ENCODE measurements at places on chromosomes 4 and X.

- no peak for DNase-seq
Measured at GRCh38 chr4:14022456-14022855, 394.9 kb upstream of the BOD1L1 start.

GRCh38 chr4:10893395-10893794 lies 208.8 kb upstream of the CLNK start:
- no peak for DNase-seq

DNA sequence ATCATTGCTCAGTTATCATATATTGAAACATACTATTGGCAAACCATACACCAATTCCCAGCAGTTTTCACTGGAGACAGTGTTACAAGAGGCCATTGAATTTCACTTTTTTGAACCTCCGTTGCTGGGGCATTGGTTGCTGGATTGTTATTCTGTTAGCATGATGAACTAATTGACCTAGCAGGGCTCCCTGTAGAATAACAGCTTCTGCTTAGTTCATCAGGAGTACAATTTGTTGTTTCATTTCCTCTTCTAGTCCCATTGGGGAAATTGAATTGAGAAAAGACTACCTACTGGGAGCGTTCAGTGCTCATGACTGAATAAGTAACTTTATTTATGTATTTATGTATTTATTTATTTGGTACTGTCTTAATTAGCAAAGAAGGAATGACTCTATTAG lies 151.6 kb downstream of the SLIT2 start:
- DNase-seq, result no peak

GRCh38 chr4:183409934-183410333 lies 34.5 kb upstream of the CDKN2AIP start:
- no peak for DNase-seq

- DNase-seq, result no peak
Measured at GRCh38 chr4:71828470-71828869, 44.6 kb upstream of the GC start.

GRCh38 chrX:8971116-8971515 lies 62.8 kb downstream of the FAM9B start:
- DNase-seq, result no peak

- no peak for DNase-seq
Measured at GRCh38 chrX:16239211-16239610, 71.9 kb downstream of the MAGEB17 start.

DNA sequence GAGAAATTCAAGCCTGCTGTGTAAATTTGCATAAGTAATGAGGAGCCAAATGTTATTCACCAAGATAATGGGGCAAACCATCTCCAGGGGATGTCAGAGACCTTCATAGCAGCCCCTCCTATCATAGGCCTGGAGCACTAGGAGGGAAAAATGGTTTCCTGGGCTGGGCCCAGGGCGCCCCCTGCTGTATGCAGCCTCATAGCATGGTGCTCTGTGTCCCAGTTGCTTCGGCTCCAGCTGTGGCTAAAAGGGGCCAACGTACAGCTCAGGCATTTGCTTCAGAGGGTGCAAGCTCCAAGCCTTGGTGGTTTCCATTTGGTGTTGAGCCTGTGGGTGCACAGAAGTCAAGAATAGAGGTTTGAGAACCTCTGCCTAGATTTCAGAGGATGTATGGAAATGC lies 859.3 kb downstream of the RPA4 start:
- DNase-seq, result no peak

- no peak for DNase-seq
Measured at GRCh38 chr4:150283689-150284088, 205.4 kb downstream of the DCLK2 start.

- no peak for DNase-seq
Measured at GRCh38 chr4:61451935-61452334, 251.8 kb downstream of the ADGRL3 start.

GRCh38 chr4:99998062-99998867 lies 48.2 kb upstream of the H2AZ1 start:
- DNase-seq, result no peak

DNA sequence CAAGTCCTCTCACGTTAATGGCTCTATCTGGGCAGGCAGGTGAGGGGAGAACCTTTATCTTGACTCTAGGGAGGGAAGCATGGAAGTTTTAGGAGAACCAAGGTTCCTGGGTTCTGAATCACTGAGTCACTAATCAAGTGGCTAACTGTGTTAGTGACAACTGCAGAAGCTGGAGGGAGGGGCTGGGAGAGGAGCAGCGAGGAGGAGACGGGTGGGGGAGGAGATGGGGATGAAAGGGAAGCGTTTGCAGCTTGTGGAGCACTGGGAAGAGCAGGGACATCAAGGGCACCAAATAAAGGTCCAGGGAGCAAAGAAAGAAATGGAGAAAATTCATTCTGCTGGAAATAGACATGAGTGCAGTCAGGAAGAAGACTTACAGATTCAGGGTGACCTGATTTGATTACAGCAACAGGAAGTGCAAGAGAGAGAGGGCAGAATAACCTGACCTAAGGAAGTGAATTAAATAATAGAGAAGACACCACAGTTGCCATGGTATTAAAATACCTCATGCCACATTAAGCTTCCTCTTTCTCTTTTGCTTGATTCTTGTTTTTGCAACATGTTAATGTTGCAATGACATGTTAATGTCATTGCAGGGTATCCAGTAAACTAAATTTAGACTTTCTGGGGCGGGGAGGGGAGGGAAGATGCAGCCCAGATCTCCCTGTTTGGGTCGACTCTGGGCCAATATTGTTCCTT lies 4.5 kb upstream of the SETD7 start:
- DNase-seq, result no peak

GRCh38 chrX:46279925-46280313 lies 265.3 kb downstream of the ZNF674 start:
- no peak for DNase-seq

DNA sequence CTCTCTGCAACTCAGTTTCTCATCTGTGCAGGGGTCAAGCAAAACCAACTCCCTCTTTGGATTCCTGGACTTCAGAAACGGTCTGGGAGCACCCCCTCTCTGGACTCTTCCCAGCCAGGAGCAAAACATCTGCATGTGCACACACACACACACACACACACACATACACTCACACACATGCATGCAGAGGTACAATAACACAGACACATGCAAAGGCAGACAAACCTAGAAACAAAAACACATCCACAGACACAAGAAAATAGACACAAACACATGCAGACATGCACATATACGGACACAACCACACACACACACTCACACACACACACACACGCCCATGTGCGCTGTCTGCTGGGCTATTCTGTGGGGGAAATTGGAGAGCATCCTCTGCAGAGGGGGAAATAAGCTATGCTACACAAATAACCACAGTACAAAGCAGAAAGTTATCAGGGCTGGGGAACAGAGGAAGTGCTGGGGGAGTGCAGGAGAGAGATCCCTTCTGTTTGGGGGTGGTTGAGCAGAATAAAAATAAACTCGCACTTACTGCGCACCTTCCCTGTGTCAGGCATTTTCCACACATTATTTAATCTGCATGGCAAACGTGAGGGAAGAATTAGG lies 19.9 kb downstream of the IQSEC2 start:
- DNase-seq, result no peak

DNA sequence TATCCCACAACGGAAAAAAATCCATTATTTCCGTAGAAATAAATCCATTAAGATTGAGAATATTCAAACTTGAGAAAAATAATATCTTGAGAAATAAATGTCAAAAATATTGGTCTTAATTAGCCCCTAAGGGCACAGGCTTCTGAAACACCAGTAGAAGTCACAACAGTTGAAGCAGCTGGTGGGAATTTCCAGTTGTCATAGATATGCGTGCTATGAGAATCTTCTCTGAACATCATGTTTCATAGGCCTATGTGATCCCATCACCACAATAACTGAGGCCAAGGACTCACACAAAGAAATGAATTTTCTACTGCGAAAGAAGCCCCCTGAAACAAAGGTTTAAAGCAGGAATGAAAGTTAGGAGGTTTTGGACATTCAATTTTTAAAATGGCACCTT lies 292.0 kb downstream of the DTHD1 start:
- no peak for DNase-seq

DNA sequence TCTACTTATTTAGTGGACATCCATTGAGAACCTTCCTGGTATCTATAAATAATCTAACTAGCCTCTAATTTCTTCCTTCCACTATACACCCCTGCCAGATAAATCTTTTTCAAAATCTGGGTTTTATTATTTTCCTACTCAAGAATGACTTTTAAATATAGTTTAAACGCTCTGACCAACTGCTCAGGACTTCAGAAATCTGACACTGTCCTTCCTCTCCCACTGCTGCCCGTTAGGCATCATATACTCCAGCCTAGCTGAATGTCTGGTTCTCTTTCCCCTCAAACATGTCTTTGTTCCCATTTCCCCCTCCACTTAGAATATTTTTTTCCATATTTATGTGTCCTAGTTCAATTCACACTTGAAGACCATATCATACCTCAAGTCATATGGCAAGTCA lies 35.2 kb upstream of the CBLL2 start:
- no peak for DNase-seq

GRCh38 chrX:134933911-134934310 lies 56.9 kb upstream of the SMIM10 start:
- no peak for DNase-seq

- DNase-seq, result no peak
Measured at GRCh38 chr4:142549726-142550463, 296.2 kb downstream of the INPP4B start.

DNA sequence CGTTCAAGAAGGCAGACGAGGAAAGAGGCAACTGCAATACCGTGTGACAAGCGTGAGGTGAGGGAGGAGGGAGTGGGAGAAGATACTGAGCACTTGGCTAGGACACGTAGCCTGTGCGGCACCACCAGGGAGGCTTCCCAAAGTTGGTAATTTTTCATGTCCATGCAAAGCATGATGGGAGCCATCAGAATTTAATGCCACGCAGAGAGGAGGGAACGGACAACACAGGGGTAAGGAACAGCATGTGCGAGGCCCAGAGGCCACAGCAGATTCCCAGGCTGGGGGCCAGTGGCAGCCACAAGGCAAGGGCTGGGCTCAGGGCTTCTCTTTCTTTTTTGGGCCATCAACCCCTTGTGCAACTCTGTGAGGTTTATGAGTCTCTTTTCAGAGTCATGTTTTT lies 11.0 kb upstream of the CLDN24 start:
- DNase-seq, result no peak

DNA sequence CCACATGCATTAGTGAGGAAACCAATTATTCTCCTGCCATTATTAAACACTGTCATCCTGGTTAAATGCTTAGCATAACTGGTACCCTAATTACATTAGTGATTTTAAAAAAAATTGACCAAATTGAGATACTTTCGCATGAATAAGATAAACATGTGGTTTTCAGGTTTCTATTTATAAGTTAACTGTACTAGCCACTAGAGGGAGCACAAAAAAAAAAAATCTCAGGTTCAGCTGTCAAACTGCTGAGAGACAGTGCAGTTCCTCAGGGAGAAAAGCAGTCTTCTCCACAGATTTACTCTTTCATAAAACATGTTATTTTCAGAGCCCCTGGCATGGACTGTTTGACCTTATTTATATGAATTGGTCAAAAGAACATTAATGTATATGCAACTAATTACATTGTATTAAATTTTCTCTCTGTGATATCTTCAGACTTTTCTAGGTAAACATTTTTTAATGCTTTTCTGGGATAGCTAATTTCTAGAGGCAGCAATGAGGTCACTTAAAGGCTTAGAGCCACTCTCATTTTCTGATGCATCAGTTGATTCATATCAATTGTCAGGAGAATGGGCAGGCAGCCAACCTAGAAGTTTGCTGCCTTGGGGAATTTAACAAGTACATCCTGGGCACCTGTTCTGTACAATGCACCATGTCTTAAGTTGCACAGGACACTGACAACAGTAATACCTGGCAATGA lies 167.5 kb downstream of the CDS1 start:
- DNase-seq, result no peak

DNA sequence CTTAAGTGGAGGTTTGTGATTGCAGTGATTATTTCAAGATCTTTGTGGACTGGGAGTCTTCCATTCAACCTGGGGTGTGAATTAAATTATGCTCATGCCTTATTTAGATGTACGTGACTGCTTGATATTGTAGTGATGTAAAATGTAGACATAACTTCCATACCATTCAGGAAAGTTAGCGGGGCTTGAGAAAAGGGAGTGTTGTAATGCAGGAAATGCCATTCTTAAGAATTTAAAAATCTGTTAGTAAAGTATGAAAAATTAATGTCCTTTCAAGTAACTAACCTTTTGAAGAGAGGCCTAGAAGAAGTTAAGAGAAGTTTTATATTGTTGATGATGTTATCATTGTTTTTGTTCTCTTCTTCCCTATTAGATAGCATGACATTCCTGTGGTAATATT lies 318.2 kb downstream of the CCSER1 start:
- DNase-seq, result no peak

- no peak for DNase-seq
Measured at GRCh38 chrX:120549483-120550452, 11.0 kb downstream of the CUL4B start.

GRCh38 chrX:1727531-1728027 lies 112.7 kb downstream of the ASMT start:
- no peak for DNase-seq

DNA sequence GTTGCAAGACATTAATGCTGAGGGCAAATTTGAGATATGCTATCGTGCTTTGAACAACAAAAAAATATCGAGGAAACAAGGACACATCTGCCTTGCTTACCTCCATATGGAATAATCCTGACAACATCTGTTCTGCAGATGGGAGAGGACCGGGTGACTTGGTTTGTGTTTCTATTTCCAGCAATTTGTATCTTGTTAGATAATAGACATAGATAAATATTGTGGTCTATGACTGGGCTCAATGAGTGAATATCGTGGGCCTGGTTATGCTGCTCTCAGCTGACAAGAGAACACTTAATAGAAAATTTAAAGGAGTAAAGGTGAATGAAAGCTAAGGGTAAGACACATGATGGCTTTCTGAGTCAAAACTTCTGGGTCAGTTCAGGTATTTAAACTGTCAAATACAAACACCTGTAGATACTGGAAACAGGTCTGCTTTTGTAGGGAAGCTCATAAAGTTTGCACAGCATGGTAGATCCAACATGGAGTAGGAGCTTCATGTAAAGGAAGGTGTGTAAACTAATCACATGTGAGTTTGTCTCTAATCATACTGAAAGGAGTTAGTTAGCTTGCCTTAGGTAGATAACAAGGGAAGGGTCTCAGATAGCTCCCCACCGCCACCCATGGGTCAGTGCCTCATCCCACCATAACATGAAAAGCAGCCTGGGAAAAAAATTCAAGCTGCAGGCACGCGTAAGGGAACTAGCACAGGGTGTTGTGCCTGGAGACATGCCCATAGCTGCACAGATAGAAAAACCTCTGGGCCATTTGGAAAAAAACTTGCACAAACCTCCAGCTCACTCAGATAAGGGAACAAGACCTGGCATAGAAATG lies 904.1 kb upstream of the EPHA5 start:
- DNase-seq, result no peak

DNA sequence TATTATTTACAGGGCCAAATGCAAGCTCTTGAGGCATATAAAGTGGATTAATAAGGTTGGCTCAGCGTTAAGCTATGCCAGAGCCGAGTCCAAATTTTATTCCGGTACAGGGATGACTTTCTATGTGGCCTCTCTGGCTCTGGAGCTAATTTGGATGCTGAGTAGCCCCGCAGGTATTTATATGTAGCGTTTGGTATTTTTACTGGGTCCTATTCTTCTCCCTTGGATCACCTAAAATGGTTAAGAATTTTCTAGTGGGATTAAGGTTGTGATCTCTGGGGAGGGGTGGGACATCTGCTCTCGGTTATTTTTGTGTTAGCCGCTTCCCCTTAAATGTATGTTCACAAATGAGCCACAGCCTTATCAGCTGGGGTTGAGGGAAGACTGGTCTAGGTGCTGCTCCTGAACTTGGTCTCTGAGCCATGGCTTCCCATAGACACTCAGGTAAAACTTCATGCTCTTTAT lies 49.4 kb downstream of the FHL1 start:
- no peak for DNase-seq
